Pancreas (tissue), 10 donors: ENCODE measurements at places on chromosomes 5 and 9. TPM values are rescaled to one million over a fixed set of nuclear protein-coding genes. Genes with fewer than 3 reads are reported as not detected.

Gene GABRB2
- total RNA-seq = not detected

GRCh38 chr5:38551030-38552017, 5.1 kb downstream of the LIFR start:
- DNase-seq = peak; percentile 21

GRCh38 chr9:5008202-5008601, 23.1 kb downstream of the JAK2 start:
- no peak for DNase-seq

- DNase-seq = no peak
These were observed 209.4 kb downstream of the PIK3R1 start for GRCh38 chr5:68424799-68425537.

DNA sequence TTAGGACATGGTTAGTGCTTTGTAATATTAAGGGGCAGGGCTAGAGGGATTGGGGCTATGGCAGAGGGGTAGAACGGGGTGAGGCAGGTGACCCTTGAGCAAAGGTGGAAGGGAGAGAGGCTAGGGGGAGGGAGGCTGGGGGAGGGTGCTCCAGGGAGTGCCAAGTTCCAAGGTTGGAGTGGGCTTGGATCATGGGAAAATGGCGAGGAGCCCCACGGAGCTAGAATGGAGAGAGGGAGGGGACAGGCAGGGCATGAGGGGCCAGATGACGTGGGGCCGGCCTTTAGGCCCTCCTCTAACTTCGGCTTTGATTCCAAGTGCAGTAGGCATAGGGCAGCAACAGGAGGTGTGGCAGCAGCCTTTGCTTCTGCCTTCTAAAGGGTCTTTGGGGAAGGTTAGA, 171.8 kb upstream of the PANK3 start:
- DNase-seq = no peak

Gene CACFD1
- 16.8 TPM for total RNA-seq

GRCh38 chr5:173410459-173411233, 82.4 kb upstream of the STC2 start:
- no peak for DNase-seq

- no peak for DNase-seq
These were observed 143.8 kb upstream of the MAP3K1 start for GRCh38 chr5:56671571-56671970.

Gene NRARP
- 8.2 TPM for total RNA-seq

DNA sequence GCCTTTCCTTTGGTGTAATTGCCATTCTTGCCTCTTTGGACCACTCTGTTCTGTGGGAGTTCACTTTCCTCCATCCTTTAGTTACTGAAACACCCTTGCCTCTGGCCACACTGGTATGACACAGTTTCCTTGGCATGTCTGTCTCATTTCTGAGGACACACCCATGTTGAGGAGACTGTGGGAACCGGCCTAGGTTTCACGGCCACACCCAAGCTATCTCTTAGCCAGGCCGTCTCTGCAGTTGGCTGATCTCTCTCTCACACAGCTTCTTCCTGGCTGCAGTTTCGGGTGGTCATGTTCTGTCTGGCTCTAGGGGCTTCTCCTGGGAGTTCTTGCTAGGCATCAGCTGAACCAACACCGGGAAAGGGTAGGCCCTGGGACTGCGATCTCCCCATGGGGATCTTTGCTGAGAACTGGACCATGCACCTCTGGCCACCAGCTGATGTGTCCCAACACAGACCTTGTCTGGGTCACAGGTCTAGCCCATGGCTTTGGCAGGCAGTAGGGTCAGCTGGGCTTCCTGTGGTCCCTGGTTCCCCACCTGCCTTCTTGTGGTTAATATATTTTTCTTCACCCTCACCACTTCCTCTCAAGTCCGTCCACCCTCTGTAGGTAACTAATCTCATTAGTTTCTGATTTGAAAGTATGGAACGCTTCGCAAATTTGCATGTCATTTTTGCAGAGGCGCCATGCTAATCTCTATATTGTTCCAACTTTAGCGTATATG, 24.9 kb downstream of the ARHGEF37 start:
- no peak for DNase-seq

DNA sequence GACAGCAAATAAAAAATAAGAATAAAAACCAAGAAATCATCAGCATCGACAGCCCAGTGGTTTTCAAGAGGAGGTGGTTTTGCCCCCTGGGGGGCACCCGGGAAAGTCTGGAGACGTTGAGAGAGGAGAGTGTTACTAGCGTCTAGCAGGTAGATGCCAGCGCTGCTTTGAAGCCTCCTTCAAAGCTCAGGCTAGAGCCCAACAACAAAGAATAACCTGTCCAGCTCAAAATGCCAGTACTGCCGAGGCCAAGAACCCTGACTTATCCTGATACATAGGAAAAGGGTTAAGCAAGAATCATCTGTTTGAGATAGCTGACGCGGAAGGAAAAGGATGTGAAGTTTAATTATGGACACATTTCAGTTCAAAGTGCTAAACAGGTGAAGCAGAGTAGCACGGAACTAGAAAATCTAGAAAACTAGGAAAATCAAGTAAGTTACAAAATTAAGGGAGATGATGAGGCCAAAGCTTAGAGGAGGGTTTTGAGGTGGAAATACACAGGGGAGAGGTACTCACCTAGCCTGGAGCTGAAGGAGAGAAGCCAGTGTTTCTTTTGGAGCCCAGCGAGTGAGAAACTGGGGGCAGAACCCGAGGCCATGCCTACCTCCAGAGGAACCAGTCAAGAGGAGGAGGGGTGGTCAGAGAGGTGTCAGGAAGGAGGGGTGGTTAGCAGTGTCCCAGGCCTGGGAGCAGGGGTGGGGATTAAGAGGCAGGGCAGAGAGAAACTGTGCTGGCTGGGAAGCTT, 121.0 kb upstream of the RETREG1 start:
- DNase-seq = no peak

Gene MRPL36
- total RNA-seq = 15.7 TPM

GRCh38 chr9:122053064-122053463, 40.0 kb downstream of the TTLL11 start:
- no peak for DNase-seq

Gene ZNF367
- total RNA-seq = 0.95 TPM

Gene ECSCR
- 1.0 TPM for total RNA-seq

Gene MARCOL
- not detected for total RNA-seq

Gene RMI1
- 4.5 TPM for total RNA-seq

Gene FGF10
- 8.0 TPM for total RNA-seq
